ENCODE measurements at places on chromosomes 3 and 15. TPM values are rescaled to one million over a fixed set of nuclear protein-coding genes. Genes with fewer than 3 reads are reported as not detected.

The DNAH12 gene
- total RNA-seq: 8.8 TPM

The SEMA5B gene
- total RNA-seq: 0.33 TPM

The MRPS11 gene
- 36.3 TPM for total RNA-seq

The ARGFX gene
- not detected for total RNA-seq

The PRKCI gene
- 39.5 TPM for total RNA-seq

The CFAP92 gene
- 3.2 TPM for total RNA-seq

GRCh38 chr3:43688245-43688650, 2.5 kb upstream of the ABHD5 start:
- DNase-seq: no peak

- DNase-seq: no peak
These were observed 66.4 kb upstream of the PPIB start for GRCh38 chr15:64229129-64229724.

- DNase-seq: no peak
These were observed 21.8 kb downstream of the CTSH start for GRCh38 chr15:78923015-78923414.

DNA sequence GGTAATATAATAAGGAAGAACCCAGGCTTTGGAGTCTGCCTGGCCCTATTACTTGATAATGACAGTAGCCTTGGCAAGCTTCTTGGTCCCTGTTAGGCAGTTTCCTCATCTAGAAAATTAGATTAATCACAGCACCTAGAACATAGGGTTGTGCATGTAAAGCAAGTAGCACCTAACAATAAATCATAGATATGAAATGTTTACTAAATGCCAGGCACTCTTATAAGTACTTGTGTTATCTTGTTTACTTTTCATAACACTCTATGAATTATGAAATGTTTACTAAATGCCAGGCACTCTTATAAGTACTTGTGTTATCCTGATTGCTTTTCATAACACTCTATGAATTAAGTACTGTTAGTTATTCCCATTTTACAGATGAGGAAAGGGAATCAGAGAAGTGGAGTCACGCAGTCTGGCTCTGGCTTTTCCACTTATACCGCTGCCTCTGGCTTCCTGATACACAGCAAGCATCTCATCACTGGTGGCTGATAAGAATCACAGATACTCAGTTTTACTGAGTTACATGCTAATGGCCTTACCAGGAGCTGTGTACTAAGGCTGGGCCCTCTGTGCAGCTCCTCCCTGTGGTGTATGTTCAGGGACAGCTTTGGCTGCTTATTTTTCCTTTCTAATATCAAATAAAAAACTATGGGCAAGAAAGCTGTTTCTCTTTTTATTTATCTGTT, 123.4 kb downstream of the FEZF2 start:
- DNase-seq: no peak

- DNase-seq: no peak
These were observed 242.0 kb downstream of the NEK10 start for GRCh38 chr3:27127195-27127594.

GRCh38 chr3:45772341-45773035, 23.8 kb downstream of the SLC6A20 start:
- DNase-seq: no peak

GRCh38 chr3:142858043-142858442, 30.8 kb downstream of the PCOLCE2 start:
- no peak for DNase-seq

DNA sequence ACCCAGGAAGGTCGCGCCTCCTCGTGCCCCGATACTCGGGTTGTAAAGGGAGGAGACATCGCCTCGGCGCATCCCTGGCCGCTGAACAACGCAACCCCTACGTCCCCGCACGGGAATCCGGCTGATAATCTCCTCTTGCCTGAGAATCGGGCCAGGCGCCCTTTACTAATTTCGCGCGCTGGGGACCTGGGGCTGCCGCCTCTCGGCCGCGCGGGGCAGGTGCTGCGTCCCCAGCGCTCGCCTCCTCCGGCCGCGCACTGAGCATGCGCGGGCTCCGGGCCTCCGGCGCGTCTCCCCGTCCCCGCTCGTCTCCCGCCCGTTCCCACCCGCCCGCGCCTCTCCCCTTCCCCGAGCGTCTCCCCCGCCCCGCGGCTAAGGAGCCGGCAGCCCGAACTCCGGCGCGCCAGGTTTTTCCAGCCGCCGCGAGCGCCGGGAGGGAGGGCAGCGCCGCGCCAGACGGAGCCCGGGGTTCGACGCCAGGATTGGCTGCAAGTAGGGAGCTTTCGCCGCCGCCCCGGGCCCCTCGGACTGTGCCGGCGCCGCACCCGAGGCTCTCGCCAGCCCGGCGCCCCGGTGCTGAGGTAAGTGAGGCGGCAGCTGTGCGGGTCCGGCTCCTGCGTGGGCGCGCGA, at the start of gene CNTN4:
TSS of gene CNTN4 (plus strand) at position 469 of the 630 bp plus-strand sequence.
- DNase-seq: peak; percentile 69

- peak; percentile 34 for DNase-seq
These were observed 232.0 kb upstream of the IGF1R start for GRCh38 chr15:98416222-98416855.

GRCh38 chr3:89314454-89315098, 207.2 kb downstream of the EPHA3 start:
- no peak for DNase-seq

GRCh38 chr3:144187531-144188210, 216.0 kb downstream of the DIPK2A start:
- DNase-seq: no peak

- no peak for DNase-seq
These were observed 1.4 kb downstream of the MTMR10 start for GRCh38 chr15:30990036-30990435.

DNA sequence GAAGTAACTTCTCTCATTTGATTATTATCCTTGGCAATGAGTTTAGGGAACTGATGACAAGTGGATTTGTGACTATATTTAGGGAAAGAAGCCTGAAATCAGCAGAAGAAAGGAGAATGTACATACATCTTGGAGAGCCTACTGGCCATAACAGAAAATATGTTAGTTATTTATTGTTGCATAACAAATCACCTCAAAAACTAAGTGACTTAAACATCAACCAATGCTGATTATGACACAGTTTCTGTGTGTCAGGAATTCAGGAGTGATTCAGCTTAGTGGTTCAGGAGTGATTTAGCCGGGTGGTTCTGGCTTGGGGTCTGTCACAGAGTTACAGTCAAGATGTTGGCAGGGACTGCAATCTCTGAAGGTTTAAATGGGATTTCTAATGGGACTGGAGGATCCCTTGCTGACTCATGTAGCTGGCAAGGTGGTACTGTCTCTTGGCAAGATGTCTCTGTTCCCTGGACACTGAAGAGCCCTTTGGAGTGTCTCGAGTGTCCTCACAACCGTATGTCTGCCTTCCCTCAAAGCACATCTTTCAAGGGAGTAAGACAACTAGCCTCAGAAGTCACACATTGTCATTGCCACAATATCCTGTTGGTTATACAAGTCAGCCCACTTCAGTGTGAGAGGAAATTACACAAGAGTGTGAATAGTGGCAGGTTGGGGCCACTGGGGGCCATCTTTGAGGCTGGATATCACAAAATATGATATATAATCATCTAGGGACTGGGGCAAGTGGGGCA, 248.9 kb downstream of the SV2B start:
- DNase-seq: no peak

GRCh38 chr3:133884054-133884886, 11.4 kb downstream of the RAB6B start:
- no peak for DNase-seq

- DNase-seq: no peak
These were observed 20.9 kb downstream of the OSBPL10 start for GRCh38 chr3:31959951-31960792.

GRCh38 chr15:90241343-90242192, 7.6 kb downstream of the GDPGP1 start:
- no peak for DNase-seq

DNA sequence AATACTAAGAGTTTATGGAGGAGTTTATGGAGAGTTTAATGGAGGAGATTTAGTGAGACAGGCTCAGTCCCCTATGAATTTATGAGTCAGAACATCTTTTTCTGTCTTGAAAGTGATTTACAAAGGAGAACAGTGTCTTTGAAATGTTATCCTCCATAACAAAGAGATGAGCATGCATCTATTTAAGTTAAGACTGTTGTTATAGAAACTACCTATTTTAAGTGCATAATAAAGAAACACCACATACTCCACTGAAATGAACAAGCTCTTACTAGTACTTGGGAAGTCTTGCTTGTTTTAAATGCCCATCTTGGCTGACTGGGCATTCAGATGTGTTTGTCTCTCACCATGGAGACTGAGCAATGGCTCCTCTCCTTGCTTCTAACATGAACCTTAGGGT, 118.7 kb upstream of the ACP3 start:
- no peak for DNase-seq

DNA sequence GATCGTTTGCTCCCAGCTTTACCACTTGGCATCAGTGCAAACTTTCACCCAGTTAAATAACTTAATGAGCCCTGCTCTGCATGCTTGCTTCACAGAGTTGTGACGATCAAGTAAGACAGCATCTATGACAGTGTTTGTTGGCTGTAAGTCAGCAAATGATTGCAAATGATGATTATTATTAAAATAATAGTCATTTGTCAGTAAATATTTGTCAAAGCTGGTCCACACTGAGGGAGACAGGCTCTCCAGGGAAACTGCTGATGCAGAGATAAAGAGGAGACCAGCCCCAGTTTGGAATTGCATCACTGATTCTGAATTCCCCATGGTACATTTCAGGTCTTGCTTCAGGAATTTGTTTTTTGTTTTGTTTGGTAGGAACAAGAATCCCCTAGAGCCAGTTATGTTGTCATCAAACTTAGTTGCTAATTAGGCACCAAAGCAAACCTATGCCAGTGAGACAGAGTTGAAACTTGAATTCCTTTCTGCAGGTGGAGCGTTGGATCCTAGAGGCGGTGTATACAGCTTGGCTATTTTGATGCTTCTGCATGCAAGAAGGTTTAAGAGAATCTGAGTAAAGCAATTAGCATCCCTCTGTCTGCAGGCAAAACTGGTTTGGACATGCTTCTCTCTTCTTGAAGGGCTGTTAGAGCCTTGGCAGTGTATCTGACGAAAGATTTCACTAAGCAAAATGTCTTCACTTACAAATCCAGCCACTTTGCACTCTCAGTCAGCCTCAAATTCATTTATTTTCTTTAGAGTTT, 338.6 kb upstream of the TPRG1 start:
- DNase-seq: no peak

DNA sequence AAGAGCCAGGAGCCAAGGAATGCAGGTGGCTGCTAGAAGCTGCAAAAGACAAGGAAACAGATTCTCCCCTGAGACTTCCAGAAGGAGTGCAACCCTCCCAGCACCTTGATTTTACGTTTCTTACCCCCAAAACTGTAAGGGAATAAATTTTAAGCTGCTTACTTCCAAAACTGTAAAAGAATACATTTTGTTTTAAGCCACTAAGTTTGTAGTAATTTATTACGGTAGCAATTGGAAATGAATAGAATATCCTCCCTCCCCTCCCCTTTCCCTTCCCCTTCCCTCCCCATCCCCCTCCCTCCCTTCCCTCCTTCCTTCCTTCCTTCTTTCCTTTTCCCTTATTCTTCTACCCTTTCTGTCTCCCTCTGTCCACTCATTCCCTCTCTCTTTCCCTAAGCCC, 203.7 kb upstream of the CFAP20DC start:
- DNase-seq: no peak

DNA sequence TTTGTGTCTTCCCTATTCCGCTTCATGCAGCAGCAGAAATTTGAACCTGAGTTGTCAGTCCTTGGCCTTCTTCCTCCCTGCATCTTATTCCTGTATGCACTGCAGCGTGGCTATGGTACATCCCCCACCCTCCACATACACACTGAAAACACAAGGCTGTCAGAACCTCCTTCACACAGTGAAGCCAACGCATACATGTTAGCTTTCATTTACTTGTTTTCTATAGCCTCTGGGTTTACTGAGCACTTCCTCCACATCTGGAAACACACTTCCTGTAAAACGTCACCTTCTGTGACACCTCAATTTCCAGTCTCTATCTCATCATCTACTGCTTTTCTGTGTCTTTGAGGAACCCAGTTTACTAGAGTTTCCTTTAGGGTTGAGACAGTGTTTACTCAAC, 47.0 kb downstream of the SUSD5 start:
- DNase-seq: no peak

DNA sequence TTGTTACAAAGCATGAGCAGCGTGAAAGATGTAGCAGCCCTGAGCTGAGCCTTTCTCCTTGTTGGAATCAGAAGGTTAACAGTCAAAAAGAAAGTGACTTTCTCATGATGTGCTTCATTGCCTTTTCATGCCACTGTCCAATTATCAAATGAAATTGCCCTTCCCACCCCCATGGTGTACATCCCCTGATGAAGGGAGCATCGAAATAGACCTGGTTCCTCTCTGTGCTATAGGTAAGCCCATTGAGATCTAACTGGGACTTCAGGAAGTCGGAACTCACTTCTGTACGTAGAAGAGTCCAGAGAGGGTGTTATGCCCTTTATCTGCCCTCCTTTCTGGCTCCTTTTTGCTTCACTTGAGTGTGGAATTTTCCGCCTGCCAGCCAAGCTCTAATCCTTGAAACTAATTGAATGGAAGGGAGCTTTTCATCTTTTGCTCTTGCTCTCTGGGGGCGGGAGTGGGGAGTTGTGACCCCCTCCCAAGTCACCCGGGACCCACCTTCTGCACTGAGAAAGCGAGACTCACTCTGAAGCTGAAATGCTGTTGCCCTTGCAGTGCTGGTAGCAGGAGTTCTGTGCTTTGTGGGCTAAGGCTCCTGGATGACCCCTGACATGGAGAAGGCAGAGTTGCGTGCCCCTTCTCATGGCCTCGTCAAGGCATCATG, 20.9 kb downstream of the ABHD6 start:
- DNase-seq: no peak

GRCh38 chr3:28224430-28224829, 17.0 kb upstream of the CMC1 start:
- no peak for DNase-seq

- no peak for DNase-seq
These were observed 13.1 kb upstream of the CORO2B start for GRCh38 chr15:68565726-68566125.
